ENCODE measurements at places on chromosomes 12 and 14.

GRCh38 chr12:107512391-107512790, 173.2 kb upstream of the PWP1 start:
- DNase-seq = no peak

- no peak for DNase-seq
These were observed 175.3 kb downstream of the STXBP6 start for GRCh38 chr14:24874514-24875202.

GRCh38 chr12:51086933-51087332, 3.5 kb upstream of the CSRNP2 start:
- DNase-seq = no peak

DNA sequence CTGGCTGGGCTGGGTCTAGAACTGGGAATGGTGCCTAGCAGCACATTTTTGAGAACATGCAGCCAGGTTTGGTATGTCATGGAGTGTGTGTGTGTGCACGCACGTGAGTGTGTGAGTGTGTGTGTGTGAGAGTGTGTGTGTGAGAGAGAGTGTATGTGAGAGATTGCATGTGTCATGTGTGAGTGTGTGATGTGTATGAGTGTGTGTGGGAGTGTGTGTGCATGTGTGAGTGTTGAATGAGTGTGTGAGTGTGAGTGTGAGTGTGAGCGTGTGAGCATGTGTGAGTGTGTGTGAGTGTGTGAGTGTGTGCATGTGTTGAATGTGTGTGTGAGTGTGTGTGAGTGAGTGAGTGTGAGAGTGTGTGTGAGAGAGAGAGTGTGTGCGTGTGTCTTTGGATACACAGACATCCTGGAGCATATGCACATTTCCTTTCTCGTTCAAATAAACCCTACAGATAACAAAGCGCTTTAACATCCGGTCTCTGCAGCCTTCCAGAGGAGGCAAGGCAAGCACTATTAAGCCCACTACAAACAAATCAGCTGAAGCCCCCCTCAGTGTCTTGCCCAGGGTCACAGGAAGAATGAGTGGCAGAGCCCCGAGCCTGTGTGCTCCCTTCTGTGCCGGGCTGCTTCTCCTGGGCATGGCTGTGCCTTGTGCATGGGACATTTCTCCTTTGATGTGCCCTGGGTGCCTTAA, 108.7 kb upstream of the ETV6 start:
- no peak for DNase-seq

DNA sequence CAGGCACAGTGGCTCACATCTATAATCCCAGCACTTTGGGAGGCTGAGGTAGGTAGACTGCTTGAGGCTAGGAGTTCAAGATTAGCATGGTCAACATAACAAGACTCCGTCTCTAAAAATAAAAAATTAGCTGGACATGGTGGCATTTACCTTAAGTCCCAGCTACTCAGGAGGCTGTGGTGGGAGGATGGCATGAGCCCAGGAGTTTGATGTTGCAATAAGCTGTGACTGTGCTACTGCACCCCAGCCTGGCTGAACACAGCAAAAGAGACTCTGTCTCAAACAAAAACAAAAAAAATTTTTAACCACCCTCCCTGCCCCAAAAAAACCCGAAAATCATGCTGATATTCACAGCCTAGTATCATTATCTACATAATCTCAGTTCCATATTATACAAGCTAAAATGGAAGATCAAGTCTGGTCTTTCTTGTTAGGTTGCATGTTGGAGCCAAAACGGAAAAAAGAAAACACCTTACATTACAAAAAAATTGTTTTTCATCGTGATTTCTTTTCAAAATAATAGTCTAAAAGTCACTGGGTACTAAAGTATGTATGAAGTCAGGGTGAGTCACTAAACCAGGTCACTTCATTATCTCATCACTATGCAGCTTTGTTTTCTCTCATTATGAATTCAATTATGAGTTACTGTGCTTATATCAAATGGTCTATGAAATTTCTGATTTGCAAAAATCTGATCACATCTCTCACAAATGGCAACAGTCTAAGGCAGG, 13.8 kb downstream of the GXYLT1 start:
- DNase-seq = no peak

DNA sequence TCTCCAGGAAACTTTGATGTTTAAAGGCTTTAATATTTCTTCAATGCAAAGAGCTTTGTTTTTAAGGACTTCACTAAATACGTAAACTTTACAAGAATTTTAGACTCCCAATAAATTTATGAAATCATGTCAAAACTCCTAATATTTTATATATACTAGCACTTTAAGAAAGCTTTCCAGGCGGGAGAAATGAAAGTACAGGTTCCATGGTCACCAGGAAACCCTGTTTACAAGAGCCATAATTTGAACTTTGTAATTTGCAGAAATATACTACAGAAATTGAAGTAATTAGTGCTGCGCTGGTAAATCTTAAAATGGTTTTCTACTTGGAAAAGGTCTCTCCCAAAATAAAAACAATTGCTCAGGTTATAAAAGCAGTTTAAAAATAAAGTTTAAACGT, 8.8 kb downstream of the CCDC92 start:
- no peak for DNase-seq

GRCh38 chr12:65501935-65502334, 223.5 kb downstream of the MSRB3 start:
- peak; percentile 10 for DNase-seq

- DNase-seq = no peak
These were observed 342.2 kb downstream of the ATP23 start for GRCh38 chr12:58283553-58283952.

DNA sequence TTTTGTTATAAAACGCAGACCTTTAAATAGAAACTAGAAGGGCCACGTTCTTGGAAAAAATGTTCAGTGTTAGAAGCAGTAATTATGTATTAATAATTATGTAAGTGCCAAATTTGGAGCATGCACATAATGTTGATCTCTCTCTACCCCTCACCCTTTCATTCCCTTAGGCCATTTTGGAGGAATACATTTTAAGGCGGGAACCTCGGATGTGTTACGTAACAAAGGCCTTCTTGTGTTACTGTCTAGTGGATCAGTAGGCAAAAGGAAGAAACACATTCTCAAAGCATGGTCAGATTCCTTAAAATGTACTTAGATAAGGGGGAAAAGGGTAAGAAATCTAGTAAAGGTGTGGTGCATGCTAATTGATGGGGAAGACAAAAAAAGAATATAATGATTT, 52.7 kb downstream of the RASSF3 start:
- DNase-seq = no peak

DNA sequence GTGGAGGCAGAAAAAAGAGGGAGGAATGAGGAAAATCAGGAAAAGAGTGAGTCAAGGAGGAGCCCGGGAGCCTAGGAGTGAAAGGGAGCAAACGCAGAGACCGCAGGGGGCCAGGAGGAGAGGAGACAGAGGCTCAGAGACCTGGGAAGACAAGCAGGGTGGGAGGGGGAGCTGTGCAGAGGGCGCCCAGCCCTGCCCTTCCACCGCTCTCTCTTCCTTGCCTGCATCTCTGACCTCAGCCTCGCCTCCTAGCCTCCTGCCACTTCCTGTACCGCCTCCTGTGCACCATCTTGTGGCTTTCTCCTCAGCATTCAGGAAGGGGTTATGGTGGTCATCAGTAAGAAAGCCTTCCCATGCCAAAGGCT, 1.3 kb downstream of the CLSTN3 start:
- DNase-seq = no peak

- no peak for DNase-seq
These were observed 48.3 kb upstream of the TMEM263 start for GRCh38 chr12:106907411-106907810.

- no peak for DNase-seq
These were observed 123.2 kb upstream of the SLC38A4 start for GRCh38 chr12:46948936-46949545.

- DNase-seq = no peak
These were observed 281.0 kb upstream of the CRY1 start for GRCh38 chr12:107374161-107374840.

DNA sequence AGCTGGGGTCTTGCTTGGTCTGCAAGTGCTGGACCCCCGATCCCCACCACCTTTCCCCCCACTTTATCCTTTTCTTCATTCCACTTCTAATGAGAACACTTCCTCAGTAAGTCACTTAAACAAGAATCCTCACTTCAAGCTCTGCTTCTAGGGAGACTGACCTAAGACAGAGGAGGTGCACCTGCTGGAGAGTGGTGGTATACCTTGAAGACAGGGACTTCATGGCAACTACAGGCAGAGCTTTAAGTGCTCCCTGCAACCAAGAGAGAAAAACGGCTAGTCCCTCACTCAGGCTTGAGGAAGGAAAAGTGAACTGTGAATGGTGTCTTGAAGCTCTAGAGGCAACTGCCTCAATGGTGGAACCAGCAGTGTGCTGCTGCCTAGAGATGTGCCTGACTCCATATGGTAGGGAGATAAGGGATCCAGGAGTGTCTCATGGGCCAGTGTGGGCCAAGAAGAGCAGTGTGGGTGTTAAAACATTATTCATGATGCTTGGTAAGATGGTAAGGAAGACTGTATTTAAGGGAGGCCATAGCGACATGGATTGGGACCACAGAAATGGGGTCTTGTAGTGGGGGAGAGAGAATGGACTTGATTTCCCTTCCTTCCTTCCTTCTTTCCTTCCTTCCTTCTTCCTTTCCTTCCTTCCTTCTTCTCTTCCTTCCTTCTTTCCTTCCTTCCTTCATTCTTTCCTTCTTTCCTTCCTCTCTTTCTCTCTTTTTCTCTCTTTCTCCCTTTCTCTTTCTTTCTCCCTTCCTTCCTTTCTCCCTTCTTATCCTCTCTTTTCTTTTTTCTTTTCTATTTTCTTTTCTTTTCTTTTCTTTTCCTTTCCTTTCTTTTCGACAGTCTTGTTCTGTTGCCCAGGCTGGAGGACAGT, 96.2 kb upstream of the NAP1L1 start:
- DNase-seq = peak; percentile 34

DNA sequence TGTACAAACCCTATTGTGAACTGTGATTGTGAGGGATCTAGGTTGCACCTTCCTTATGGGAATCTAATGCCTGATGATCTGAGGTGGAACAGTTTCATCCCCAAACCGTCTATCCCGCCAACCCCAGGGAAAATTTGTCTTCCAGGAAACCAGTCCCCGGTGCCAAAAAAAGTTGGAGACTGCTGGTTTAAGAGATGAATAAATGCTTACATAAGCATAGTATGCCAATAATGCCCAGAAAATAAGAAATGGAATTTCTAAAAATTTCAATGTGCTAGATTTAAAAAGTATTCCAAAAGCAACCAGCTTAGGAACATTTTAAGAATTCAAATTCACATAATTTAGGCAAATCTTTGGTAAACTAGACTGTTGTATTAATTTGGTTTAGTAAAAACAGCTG, 5.4 kb upstream of the RNU6-8 start:
- no peak for DNase-seq

GRCh38 chr12:48388938-48389337, 38.2 kb upstream of the ZNF641 start:
- DNase-seq = peak; percentile 66

DNA sequence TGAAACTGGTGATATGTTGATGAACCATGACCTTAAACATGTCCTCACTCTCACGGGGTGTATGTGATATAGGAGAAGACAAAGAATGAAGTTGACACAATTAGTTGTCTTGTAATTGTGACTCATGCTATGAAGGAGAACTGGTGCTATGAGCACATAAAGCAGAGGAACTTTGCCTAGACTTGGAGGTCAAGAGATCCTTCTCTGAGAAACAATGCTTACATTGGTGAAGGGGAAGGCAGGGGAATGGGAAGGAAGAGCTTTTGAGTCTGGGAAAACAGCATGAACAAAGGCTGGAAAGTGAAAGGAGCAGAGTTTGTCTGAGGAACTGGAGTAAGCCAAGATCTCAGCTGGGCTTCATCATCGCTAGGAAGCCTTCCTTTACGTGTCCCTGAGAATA, 83.2 kb downstream of the MYRFL start:
- no peak for DNase-seq

All from islet precursor cell (in vitro differentiated cells).